ENCODE measurements at places on chromosomes 7 and 10. TPM values are rescaled to one million over a fixed set of nuclear protein-coding genes. Genes with fewer than 3 reads are reported as not detected.

DNA sequence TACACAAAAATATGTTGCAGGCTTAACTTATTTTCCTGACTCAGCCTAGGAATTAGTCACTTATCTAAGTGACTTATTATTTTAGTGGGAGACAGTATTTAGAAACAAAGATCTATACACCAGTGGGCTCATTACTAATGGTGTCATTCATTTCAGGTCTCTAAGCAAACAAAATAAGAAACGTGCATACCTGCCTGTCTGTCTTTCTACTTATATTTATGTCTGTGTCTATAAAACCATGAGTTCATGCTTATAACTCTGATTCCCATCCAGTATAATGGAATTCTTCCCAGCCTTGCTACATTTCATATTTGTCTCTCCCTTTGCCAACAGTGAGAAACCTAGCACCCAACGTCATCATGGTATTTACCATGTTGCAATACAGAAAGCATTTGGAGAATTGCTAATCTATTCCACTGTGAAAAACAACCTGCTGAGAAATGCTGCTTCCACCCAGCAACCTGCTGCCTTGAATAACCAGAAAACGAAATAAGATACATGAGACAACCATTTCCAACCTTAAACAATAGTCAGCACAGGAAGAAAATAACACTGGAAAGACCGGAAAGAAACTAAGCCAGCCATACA is 501.0 kb downstream of the GLRX3 start:
- DNase-seq = no peak
- no peak overlapping the region for H3K27ac ChIP-seq
- H3K4me1 ChIP-seq = peaks cover 9% of the 10 kb centered on the region
- H3K27me3 ChIP-seq = no peaks in the 10 kb centered on the region
- H3K4me3 ChIP-seq = no peak overlapping the region
- peaks cover 12% of the 10 kb centered on the region for H3K36me3 ChIP-seq

GRCh38 chr10:26844396-26844975 is 16.3 kb downstream of the ABI1 start:
- peaks cover 10% of the 10 kb centered on the region for H3K4me1 ChIP-seq
- DNase-seq = no peak
- no peaks in the 10 kb centered on the region for H3K27me3 ChIP-seq
- H3K36me3 ChIP-seq = peaks cover 5% of the 10 kb centered on the region
- H3K27ac ChIP-seq = no peak overlapping the region

- peaks cover 4% of the 10 kb centered on the region for H3K27me3 ChIP-seq
- DNase-seq = no peak
- no peak overlapping the region for H3K4me3 ChIP-seq
- H3K4me1 ChIP-seq = peaks cover 18% of the 10 kb centered on the region
- no peaks in the 10 kb centered on the region for H3K36me3 ChIP-seq
- H3K27ac ChIP-seq = no peak overlapping the region
Measured at GRCh38 chr10:130141460-130141859, 5.3 kb downstream of the GLRX3 start.

DNA sequence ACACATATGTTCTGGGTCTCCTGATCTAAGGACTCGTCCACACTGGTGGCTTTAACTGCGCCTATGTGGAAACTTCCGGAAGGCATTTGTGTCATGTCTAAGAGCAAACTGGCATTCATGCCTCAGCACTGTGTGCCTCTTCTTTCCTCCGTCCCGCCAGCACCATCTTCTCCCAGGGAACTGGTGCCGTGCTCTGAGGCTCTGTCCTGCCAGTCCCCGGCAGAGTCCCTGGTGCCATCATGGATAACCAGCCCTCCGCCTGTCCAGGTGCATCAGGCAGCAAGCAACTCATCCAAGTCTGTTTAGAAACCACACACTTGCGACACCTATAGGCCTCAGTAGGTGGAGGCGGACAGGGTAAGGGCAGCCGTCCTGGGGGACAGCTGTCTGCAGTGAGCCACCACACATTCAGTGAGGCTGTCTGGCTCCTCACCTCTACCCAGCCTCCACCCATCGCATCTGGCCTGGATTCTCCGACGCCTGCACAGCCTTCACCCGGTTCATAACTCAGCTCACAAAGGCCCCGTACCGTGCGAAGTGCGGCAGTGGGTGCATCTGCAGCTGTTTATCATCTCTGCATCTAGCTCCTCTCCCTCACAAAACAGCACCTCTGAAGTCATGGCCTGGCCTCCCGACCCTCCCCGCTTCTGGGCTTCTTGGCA is 162.7 kb downstream of the DIP2C start:
- no peaks in the 10 kb centered on the region for H3K36me3 ChIP-seq
- H3K4me3 ChIP-seq = no peak overlapping the region
- peaks cover 51% of the 10 kb centered on the region for H3K4me1 ChIP-seq
- no peak for DNase-seq
- peaks cover 4% of the 10 kb centered on the region for H3K27me3 ChIP-seq

GRCh38 chr10:99895867-99896266 is 113.4 kb downstream of the ABCC2 start:
- H3K4me3 ChIP-seq = no peak overlapping the region
- no peak for DNase-seq
- no peak overlapping the region for H3K27ac ChIP-seq

DNA sequence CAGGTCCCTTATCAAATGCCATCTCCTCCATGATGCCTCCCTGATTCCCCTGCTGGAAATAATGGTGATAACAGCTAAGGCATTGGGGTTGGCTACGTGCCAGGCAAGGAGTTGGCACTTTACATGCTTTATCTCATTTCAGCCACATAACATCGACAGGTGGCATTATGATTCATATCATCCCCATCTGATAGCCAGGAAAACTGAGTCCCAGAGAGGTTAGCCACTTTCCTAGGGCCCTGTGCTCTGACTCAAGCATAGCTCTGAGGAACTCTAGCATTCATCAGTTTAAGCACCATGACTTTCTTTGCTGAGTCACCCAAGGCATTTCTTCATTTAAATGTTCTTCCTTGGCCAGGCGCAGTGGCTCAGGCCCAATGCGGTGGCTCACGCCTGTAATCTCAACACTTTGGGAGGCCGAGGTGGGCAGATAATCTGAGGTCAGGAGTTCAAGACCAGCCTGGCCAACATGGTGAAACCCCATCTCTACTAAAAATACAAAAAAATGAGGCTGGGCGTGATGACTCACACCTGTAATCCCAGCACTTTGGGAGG is 6.6 kb downstream of the LEP start:
- H3K4me1 ChIP-seq = no peaks in the 10 kb centered on the region
- peaks cover 2% of the 10 kb centered on the region for H3K27me3 ChIP-seq
- H3K36me3 ChIP-seq = peaks cover 4% of the 10 kb centered on the region
- no peak overlapping the region for H3K27ac ChIP-seq
- H3K4me3 ChIP-seq = no peak overlapping the region
- DNase-seq = no peak

GRCh38 chr7:105816266-105816843 is 60.0 kb downstream of the ATXN7L1 start:
- H3K27me3 ChIP-seq = no peaks in the 10 kb centered on the region
- H3K36me3 ChIP-seq = no peaks in the 10 kb centered on the region
- H3K4me3 ChIP-seq = no peak overlapping the region
- H3K27ac ChIP-seq = peak overlapping the region; percentile 70
- no peak for DNase-seq

GRCh38 chr10:88336334-88336733 is 246.8 kb downstream of the RNLS start:
- no peak overlapping the region for H3K27ac ChIP-seq
- H3K36me3 ChIP-seq = no peaks in the 10 kb centered on the region
- no peaks in the 10 kb centered on the region for H3K4me1 ChIP-seq

DNA sequence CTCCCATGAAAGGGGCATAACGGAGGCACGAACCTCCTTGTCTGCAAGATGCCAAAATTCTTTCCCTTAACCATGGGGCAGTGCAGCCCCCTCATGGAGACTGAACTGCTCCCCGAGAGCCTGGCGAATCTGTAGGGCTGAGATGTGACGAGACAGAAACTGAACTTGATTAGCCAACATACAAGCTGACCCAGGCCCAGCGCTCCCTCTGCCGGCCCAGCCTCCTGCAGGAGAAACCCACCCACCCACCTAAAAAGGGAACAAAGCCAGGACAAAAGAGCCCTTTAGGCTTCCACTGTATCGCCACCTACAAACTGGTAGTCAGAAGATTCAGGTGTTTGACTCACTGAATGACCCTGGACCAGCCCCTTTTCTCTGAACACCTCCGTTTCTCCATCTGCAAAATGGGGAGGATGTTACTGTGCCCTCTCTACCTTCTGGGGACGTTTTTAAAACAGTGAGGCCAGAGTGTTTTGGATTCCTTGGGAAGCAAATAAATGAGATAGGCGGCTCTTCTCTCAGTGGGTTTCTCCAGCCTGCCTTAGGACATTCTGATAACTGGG is 58.4 kb downstream of the C10orf105 start:
- no peak for DNase-seq
- peaks cover 3% of the 10 kb centered on the region for H3K27me3 ChIP-seq
- H3K36me3 ChIP-seq = no peaks in the 10 kb centered on the region

Gene MSRB2
- total RNA-seq = 31.3 TPM

Gene GPR26
- 0.10 TPM for total RNA-seq

Gene CNNM1
- total RNA-seq = 0.10 TPM

Data from glutamatergic neuron (in vitro differentiated cells).